Activated T-cell treated with anti-CD3 and anti-CD28 coated beads for 4 hours (primary cell): ENCODE measurements at places on chromosomes 11 and 22.

- no peak for DNase-seq
Observed at GRCh38 chr22:46578251-46578823, 40.9 kb upstream of the CELSR1 start.

DNA sequence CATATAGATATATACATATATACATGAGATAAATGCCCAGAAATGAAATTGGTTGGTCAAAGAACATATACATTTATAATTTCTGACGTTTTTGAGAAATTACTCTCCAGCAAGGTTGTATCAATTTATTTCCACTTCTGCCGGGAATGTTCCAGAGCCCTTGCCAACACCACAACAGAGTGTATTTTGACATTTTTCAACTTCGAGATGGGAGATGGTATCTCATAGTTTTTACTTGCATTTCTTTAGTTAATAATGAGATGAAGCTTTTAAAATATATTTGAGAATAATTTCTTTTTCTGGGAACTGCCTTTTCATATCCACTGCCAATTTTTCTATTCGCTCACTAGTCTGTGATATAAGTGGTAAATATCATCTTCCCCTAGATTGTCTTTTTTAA is 19.3 kb upstream of the CLMP start:
- no peak for DNase-seq

DNA sequence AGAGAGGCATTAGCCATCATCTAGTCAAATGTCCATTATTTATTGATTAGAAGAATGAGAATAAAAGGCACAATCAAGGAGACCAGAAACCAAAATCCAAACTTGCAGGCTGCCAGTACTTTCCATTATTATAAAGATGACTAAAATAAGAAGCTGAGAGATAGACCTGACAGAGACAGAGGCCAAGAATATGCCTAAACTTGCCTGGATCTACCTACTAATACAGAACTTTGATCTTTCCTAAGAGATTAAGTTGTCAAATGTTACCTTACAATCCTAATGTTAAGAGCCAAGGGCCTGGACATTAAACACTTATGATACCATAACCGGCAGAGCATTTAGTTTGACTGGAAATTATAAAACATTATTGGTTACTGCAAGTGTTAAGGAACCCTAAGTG is 6.2 kb downstream of the LGR4 start:
- DNase-seq: no peak

DNA sequence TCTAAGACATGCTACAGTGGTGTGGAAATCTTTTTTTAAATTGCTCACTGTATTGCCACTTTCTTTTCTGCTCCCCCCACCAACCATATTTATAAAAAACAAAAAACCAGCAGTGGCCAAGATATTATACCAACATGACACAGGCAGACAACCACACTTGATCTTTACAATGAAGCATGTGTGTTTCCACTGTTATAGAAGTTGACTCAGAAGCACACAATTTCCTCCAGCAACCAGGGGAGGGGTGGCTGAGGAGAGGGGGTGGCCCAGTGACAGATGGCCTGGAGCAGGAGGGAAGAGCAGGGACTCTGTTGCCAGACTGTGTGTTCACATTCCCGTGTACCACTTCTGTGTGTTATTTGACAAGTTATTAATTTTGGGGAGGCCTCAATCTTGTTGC is 14.8 kb downstream of the CD59 start:
- DNase-seq: no peak

GRCh38 chr11:72584293-72584938 is 89.8 kb downstream of the PDE2A start:
- peak; percentile 63 for DNase-seq

DNA sequence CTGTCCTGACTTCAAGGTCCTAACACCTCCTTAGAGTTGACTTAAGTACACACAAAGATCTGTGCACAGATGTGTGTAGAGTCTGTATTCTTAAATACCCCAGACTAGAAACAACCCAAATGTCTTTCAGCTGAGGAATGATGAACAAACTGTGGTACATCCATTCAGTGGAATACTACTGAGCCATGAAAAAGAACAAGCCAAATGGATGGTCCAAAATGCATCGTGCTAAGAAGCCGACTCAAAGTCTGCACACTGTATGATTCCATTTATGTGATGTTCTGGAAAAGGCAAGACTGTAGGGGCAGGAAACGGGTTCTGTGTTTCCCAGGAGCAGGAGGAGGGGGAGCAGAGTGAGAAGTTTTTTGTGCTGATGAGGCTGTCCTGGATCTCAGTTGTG is 56.7 kb upstream of the LINC01488 start:
- DNase-seq: no peak
